ENCODE measurements at places on chromosomes 2 and 18.
A peak's percentile ranks its signal among the peaks of the same experiment; 100 is the strongest.

DNA sequence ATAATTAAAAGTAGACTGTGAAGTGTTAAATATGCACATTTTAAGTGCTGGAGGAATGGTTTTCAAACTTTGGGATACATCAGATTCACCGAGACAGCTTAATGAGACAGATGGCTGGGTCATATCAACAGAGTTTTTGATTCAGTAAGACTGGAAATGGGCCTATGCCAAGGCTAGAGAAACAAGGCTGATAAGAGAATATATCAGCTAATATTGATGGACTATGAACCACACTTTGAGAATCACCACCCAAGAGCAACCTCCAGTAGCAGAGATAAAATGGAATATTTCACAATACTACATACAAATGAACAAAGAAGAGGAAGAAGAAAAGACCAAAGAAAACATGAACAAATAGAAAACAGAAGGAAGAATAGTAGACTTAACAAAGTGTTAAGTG lies 450.2 kb upstream of the KLHL29 start:
- no peak for DNase-seq

- DNase-seq = no peak
Observed at GRCh38 chr2:117856415-117857210, 42.1 kb downstream of the DDX18 start.

DNA sequence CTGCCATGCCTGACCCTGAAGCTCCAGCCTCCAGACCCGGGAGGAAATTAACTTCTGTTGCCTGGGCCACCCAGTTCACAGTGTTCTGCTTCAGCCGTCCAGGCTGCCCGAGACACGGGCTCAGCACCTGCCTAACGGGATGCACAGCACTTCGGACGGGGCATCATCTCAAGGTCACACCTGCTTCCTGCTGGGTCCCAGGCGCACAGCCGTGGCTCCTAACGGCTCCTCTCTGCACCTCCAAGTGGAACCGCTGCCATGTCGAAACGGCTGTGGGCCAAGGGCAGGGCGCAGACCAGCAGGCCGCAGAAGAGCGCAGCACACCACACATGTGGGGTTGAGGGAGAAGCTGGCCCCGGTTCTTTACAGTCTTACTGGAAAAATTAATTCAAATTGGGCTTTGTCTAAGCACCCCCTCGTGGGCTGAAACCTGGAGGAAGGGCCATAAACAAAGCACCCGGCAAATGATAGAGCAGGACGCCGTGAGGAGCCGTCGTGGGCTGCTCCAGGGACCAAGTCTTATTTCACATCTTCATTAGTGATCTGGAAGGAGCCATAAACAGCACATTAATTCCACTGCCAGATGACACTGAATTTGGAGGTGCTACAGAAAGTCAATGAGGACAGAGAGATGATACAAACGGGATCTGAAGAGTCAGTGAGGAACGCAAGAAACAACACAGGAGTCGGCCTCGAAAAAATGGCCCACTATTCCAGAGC lies 59.6 kb downstream of the EIPR1 start:
- no peak for DNase-seq

DNA sequence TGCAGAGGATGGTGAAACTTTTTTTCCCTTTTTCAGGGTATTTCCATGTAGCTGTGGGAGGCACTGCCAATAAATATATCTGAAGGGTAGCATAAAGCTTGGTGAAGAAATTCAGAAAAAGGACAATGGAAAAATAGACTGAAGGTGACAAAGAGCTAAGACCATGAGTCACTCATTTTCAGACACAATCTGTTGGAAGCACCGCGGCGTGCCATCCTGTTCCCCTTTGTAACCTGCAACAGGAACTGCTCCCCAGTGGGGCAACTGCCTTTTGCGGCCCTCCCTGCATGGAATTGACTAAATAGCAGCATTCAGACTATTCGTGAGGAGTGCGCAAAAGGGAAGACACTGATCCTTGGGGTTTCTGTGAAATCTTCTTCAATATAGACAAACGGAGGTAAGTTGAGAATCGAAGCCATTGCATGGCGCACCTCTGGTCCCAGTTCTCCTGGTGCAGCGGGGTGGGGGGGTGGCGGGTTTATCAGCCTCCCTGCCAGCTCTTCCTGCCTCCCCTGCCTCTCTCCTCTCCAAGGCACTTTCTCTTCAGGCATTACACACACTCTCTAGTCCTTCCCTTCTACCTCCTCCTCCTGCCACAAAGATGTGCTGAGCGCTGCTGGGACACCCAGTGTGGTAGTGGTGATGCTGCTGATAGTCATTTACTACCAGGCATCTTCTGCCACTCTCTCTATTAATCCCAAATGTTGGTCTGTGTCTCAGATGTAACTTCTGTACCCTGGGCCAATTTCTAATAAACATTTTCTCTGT lies 126.2 kb upstream of the TMEM200C start:
- DNase-seq = no peak

GRCh38 chr2:168992026-168992425 lies 39.1 kb downstream of the ABCB11 start:
- no peak for DNase-seq

GRCh38 chr18:1658908-1659566 lies 754.4 kb downstream of the ADCYAP1 start:
- DNase-seq = no peak

- DNase-seq = no peak
Observed at GRCh38 chr2:100425573-100426383, 8.3 kb upstream of the CHST10 start.

DNA sequence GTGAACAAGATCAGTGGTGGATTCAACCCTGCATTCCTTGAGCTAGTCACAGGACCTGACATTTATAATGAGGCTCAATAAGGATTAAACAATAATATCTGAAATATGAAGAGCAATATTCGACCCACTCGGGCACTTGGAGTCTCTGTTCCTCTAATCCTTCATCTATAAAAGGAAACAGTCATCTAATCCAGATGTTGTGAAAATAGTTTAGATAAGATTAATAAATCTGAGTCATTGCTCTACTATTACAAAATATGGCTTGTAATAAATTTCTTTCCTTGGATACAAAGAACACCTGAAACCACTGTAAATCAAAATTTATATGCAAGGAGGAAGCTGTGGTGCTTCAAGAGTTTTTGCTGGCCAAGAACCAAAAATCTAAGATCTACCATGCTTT lies 846.9 kb upstream of the ACVR2A start:
- DNase-seq = no peak

GRCh38 chr2:204681412-204681811 lies 136.1 kb downstream of the PARD3B start:
- DNase-seq = no peak

DNA sequence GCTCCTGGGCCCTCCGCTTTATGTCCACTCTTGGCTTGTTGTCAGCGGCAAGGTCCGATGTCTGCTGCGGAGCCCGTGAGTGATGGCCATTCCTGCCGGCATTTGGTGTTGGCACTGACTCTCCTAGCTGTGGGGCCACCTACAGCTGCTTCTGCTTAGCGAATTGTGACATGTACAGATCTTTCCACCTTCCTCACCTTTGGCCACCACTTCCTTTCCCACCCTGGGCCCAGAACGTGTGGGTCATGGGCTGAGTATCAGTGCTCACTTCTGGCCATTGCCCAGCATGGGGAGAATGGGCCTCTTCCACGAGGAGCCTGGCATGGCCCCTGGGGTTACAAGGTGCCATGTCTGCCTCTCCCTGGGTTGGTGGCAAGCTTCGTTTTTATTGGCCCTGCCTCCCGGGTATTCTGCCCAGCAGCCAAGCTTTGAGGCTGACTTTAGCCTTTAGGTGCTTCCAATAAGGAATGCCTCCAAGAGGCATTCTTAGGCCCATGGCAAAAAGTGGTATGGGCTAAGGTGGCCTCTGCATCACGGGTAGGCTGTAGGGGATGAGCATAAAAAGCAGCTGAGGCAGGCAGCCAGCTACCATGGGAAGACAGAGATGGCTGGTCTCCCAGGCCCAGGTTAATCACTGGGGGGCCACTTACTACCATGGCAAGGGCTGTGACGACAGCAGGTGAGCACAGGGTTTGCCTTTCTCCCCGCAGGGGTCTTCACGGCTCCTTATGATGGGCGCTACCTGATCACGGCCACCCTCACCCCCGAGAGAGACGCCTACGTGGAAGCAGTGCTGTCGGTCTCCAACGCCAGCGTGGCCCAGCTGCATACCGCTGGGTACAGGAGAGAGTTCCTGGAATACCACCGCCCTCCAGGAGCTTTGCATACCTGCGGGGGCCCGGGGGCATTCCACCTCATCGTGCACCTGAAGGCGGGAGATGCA lies 65.8 kb downstream of the EMILIN2 start:
- DNase-seq = no peak

- DNase-seq = no peak
Observed at GRCh38 chr18:25164211-25164847, 187.6 kb downstream of the ZNF521 start.

- no peak for DNase-seq
Observed at GRCh38 chr2:127669056-127669455, 6.3 kb downstream of the LIMS2 start.

GRCh38 chr2:58740426-58740825 lies 499.3 kb upstream of the FANCL start:
- DNase-seq = no peak

DNA sequence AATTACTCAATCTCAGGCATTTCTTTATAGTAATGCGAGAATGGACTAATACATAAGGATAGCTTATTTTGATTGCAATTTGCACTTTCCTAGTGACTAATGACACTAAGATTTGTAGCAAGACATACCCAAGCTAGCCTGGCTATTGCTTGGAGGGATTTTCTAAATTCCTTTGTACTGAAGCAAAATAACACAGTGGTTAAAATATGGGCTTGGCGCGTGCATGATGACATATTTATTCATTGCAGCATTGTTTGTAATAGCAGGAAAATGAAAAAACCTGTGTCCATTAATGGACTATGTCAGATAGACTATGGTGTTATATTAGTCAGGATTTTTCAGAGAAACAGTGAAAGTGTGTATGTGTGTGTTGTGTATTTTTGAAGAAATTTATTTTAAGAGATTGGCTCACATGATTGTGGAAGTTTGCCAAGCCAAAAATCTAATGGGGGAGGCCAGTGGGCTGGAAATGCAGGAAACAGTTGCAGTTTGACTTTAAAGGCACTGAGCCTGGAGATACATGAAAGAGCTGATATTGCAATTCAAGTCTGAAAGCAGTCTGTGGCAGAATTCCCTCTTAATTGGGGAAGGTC lies 16.7 kb upstream of the LAPTM4A start:
- DNase-seq = peak; percentile 5

GRCh38 chr2:190804182-190804795 lies 76.3 kb upstream of the GLS start:
- DNase-seq = no peak

- DNase-seq = no peak
Observed at GRCh38 chr2:202009019-202009481, 24.6 kb upstream of the FZD7 start.

DNA sequence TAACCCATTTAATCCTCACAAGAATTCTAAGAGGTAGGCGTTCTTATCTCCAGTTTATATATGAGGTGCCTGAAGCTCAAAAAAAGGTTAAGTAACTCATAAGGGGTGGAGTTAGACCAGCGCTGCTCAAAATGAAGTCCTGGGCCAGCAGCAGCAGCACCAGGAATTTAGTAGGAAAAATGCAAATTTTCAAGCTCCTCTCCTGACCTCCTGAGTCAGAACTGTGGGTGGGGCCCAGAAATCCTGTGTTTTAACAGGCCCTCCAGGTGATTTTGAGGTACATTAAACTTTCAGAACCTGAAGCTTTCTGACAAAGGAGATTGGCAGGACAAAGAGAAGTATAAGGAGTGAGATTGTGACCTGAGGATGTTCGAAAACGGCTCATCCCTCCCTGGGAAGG lies 66.0 kb upstream of the CCDC85A start:
- DNase-seq = no peak

GRCh38 chr2:241933179-241933911 lies 63.8 kb downstream of the RTP5 start:
- DNase-seq = no peak

- no peak for DNase-seq
Observed at GRCh38 chr18:23851470-23852002, 162.3 kb downstream of the LAMA3 start.

DNA sequence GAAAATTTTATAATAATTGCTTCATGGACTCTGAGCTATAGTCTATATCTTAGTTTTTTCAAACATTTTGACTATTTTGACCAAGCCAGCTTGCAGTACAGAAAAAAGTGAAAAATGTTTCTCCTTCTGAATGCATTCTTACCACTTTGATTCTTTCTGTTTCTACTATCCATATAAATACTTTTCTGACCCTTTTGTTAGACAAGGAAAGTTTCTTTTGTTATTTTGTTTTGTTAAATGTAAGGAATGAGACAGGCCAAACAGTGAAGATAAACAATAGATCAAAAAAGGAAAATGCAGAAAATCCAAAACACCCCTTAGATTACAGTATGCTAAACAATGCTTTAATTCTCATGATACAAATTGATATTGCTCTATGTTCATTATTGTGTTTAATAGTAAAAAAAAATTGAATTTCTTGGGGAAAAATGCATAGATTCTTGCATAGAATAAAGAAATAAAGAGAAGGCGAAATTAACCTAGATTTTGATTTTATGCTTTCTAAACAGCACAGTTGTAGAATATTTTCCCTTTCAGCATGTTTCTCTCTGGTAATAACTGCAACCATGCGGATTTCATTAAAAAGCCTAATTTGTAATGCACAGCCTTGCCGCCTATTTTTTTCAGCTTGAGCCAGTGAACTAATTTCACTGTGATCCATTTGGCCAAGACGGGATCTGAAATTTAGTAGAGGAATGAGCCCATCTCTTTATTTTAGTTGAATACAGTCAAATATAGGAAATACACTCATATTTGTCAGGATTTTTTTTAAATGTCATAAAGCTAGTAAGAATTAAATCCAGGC lies 976 bp downstream of the TNFAIP6 start:
- no peak for DNase-seq

DNA sequence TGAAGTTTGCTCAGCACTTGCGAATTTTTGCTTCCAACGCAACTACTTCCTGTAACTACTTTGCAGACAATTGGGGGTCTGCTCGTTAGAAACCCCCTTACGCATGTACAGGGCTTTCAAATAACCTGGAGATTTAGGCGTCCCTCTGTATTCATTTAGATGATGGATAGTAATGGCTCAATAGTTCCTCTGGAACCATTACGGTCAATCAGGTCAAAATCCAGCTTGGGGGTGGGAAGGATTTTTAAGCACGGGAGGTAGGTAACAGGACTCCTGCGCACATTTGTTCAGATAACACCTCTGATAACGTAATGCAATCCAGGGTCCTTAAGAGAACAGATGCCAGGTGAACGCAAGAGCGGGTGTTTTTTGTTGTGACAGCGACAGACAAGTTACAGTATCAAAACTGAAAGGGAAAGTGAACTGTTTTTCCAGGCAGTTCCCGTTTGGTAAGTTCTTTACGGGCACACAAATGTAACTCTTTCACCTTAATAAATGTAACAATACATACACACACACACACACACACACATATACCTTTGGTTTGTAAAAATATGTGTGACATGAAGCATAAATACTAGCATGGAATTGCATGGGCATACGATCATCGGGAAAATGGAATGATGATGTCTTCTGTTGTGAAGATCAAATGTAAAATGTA lies 3.8 kb upstream of the OSR1 start:
- no peak for DNase-seq
